ENCODE measurements at places on chromosomes 16 and 17.

- no peak for DNase-seq
Observed at GRCh38 chr16:68452176-68452575, 3.9 kb upstream of the SMPD3 start.

DNA sequence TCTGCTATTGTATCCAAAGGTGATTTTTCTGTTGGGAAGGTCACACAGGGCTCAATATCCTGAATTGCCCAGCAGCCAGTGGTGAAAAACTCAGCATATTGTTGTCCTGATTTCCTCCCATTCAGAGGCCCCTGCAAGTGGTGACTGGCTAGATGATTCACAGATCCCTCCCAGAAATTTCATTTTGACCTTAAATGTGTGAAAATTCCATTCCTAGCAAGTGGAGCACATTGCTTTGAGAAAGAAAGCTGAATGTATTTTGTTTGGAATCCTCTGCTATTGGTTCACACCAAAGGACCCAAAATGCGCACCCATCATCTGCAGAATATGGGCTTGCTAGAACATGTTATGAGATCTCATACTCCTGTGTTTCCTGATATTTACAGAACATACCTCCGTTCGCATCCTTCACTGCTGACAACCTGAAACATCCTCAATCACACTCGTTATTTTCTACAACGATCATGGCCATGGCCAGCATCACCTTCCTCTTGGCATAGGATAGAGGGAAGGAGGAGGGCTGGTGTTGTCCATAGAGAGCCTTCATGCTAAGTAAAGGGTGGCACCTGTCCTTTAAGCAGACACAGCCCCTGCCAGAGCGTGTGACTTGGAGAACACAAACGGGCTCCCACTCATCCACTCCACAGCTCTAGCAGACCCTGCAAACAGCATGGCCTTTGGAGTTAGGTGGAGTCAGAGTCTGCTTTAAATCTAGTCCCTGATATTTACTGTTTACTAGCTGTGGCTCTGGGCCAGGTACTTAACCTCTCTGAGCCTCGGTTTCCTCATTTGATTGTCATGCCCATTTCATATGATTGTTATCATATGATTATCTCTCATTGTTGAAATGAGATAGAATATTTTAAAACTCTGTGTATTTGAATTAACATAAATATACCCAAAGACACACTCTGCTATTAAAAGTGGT, 30.4 kb upstream of the NFAT5 start:
- no peak for DNase-seq

DNA sequence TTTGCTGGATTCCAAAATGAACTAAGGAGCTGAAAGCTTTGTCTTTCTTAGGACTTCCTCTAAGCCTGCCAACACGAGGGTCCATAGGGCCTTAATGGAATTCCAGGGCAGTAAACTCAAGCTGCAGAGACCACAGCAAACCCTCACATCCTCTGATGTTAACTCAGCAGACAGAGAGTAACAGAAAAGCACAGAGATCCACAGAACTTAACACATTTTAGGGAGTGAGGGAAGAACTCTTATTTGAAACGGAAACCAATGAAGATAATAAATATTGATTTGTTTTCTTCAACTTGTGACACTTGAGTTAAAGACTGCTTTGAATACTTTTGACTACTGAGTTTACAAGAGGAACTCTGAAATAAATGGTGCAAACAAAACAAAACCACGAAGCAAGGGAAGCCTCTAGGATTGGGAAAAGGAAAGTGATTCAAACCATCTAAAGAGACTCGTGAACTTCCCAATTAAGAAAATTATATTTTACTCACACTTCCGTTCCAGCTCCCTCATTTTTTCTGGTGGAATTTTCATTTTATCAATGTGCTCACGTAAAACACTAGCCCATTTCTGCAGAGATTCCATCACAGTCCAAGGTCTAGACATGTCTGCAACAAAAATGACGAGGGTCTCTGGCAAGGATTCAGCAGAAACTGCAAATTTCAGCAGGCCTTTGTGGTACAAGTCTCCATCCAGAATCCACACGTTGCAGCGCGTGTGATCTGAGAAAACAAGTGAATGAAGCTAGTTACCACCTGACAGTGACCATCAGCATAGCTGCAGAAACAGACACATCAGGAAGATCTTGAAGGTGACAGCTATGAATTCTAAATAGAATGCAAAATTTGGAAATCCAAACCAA, 9.2 kb downstream of the DYNC1LI2 start:
- DNase-seq, result no peak

GRCh38 chr17:75864448-75864871, 9.3 kb upstream of the WBP2 start:
- DNase-seq, result peak; percentile 77

DNA sequence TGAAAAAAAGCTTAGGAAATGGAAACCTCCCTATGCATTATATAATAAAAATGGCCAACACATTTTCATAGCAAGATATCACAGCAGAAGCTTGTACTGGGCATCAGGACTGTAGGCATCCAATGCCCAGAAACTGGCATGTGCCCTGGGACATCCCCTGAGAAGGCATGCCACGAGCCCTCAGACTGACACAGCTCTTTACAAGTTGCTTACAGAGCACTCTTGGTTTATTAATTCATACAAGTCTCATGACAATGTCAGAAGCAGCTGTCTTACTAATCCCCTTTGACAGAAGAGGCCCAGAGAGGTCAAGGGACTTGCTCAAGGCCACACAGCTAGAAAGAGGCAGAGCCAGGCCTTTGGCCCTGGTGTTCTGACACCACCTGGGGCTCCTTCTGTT, 5.6 kb upstream of the CCL2 start:
- no peak for DNase-seq

- DNase-seq, result no peak
Observed at GRCh38 chr17:77534137-77534536, 393.4 kb downstream of the SEC14L1 start.

- DNase-seq, result peak; percentile 84
Observed at GRCh38 chr16:10876799-10877341, at the start of gene CIITA. Gene CIITA, plus strand, starts transcription at chr16:10877202. Its CDS starts 129 bp downstream, at chr16:10877331.

DNA sequence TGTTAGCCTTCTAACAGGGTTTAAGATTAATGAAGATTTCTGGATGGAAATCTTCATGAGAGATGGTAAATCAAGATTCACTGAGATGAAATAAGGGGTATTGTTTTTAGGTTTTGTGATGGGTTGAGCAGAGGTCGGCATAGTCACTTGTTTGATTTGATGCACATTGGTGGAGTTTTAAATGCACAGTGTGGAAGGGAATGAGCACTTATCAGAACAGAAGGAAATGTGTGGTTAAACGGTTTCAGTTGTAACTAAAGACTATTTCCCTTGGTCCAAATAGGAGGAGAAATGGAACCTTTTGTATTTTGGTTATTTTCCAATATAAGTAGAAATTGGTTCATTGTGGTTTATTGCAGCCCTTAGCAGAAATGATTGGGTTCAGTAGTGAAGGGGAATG, 34.1 kb downstream of the CBFB start:
- DNase-seq, result no peak

DNA sequence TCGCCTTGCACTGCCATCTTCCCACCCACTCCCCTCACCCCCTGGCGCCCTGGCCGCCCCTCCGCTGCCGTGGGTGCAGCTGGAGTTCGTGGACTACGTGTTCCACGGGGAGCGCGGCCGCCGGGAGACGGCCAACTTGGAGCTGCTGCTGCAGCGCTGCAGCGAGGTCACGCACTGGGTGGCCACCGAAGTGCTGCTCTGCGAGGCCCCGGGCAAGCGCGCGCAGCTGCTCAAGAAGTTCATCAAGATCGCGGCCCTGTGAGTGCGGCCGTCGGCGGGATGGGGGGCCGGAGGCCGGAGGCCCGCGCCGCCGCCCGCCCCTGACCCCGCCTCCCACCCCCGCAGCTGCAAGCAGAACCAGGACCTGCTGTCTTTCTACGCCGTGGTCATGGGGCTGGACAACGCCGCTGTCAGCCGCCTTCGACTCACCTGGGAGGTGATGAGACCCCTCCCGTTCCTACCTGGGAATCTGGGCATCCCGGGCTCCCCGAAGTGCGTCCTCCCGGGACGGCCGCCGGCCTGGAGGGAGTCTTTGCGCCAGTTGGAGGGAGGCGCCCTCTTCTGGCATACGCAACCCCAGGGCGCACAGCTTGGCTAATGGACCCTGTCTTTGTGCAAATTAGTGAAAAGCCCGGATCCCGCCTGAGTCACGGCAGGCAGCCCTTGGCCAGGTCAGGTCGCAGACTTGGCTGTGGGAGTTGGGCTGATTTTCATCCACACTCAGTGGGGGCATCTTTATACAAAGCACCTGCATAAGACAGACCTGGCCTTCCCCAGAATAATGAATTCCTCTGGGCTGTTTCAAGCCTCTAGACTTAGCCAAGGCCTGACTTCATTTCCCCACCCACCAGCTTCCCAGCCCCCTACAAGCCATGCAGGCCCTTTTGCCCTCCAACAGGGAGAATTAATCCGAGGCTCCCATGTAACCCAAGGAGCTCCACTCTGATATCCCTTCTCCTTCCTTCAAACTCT, 14.3 kb downstream of the RAPGEFL1 start:
- DNase-seq, result peak; percentile 86

DNA sequence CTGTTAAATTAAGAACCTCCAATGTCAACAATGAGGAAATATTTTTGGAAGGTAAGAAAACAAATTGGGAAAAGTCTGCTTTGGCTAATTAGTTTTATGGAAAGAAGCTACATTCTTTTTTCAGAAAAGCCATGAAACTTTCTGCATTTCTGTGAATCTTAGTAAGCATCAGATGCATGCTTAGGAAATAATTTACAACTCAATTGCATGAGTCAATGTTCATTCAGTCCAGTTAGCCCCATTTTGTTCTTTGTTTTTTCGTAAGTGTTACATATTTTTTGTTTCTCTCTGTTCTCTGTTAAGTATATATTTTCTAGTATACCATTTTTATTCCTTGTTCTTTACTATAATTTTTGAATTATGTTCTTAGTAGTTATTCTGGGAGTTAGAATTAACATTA, 195.2 kb upstream of the KIF2B start:
- no peak for DNase-seq

- DNase-seq, result no peak
Observed at GRCh38 chr16:15847611-15848175, 9.1 kb downstream of the MYH11 start.
